ENCODE measurements at places on chromosomes 16 and 17. TPM values are rescaled to one million over a fixed set of nuclear protein-coding genes. Genes with fewer than 3 reads are reported as not detected.
A peak's percentile ranks its signal among the peaks of the same experiment; 100 is the strongest.

DNA sequence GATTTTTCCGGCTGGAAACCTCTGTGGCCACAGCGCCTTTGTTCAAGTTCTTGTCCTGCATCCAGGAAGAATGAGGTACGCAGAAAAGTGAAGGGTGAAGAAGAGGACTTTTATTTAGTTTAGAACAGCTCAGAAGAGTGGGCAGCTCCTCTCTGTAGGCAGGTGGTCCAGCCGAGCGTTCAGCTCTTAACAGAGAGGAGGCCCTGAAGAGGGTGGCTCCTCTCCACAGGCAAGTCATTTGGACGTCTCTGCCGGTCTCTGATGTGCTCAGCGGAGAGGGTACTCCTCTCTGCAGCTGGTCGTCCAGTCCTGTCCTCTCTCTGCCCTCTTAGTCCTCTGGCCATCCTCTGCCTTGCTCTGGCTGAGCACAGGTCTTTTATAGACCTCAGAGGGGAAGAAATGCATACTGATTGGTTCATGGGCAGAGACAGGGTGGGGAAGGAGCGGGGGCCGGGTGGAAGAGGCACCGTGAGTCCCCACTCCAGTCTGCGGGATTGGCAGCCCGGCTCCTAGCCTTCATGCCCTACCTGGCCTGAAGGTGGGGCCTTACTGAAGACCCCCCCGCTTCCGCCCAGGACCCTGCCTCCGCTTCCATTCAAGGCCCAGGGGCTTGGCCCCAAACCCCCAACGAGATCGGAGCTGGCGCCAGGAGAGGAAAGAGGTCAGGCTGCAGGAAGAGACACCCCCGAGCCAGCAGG lies 70.0 kb upstream of the NKD1 start:
- no peak overlapping the region for H3K27ac ChIP-seq
- DNase-seq, result no peak
- H3K27me3 ChIP-seq, result no peaks in the 10 kb centered on the region
- no peaks in the 10 kb centered on the region for H3K36me3 ChIP-seq
- H3K4me3 ChIP-seq, result no peak overlapping the region

- peaks cover 6% of the 10 kb centered on the region for H3K4me1 ChIP-seq
- no peaks in the 10 kb centered on the region for H3K36me3 ChIP-seq
- no peak overlapping the region for H3K4me3 ChIP-seq
- no peaks in the 10 kb centered on the region for H3K27me3 ChIP-seq
- peak; percentile 86 for DNase-seq
- H3K27ac ChIP-seq, result no peak overlapping the region
Observed at GRCh38 chr17:81651692-81652091, 4.7 kb downstream of the PDE6G start.

GRCh38 chr17:57513569-57513968 lies 231.5 kb downstream of the CCDC182 start:
- DNase-seq, result no peak
- H3K27me3 ChIP-seq, result no peaks in the 10 kb centered on the region
- H3K36me3 ChIP-seq, result no peaks in the 10 kb centered on the region
- peaks cover 14% of the 10 kb centered on the region for H3K4me1 ChIP-seq
- no peak overlapping the region for H3K4me3 ChIP-seq
- no peak overlapping the region for H3K27ac ChIP-seq

- no peaks in the 10 kb centered on the region for H3K36me3 ChIP-seq
- peaks cover 40% of the 10 kb centered on the region for H3K4me1 ChIP-seq
- H3K4me3 ChIP-seq, result no peak overlapping the region
- DNase-seq, result peak; percentile 51
- H3K27me3 ChIP-seq, result no peaks in the 10 kb centered on the region
Observed at GRCh38 chr16:70433458-70434103, 5.3 kb downstream of the ST3GAL2 start.

DNA sequence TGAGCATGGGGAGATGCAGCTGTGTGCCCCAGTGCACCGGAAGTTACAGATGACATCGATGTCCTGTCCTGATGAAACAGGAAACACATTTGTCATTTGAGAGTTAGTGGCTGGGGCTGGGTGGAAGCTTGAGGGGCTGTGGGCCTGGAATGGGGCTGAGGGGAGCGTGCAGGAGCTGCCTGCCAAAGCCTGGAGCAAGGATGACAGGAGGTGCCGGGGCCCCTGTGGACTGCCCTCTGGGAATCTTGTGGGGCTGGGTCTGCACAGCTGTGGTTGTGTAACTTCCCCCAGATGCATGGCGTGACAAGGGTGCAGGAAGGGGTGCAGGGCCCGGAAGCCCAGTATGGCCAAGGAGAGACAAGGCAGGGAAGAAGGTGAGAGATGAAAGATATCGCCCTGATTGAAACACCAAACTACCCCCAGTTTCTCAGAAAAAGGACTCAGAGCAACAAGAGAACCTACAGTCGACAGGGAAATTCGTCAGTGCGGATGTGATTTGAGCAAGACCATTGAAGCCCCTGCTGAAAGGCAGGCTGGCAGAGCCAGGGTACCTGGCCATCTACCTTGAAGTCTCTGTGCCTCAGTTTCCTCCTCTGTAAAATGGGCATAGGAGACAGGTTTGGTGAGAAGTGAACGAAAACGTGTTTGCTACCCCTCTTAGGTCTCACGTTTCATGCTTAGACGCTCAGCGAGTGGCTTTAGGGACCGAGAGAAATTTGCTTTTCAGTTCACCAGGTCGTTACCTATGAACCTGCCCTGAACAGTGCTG lies 8.8 kb downstream of the MMP25 start:
- H3K4me1 ChIP-seq, result no peaks in the 10 kb centered on the region
- no peaks in the 10 kb centered on the region for H3K27me3 ChIP-seq
- DNase-seq, result no peak
- H3K36me3 ChIP-seq, result no peaks in the 10 kb centered on the region
- H3K27ac ChIP-seq, result no peak overlapping the region

GRCh38 chr17:39166437-39167335 lies 725 bp upstream of the ARL5C start:
- no peak for DNase-seq
- no peaks in the 10 kb centered on the region for H3K27me3 ChIP-seq
- H3K4me1 ChIP-seq, result no peaks in the 10 kb centered on the region
- no peak overlapping the region for H3K27ac ChIP-seq
- H3K36me3 ChIP-seq, result no peaks in the 10 kb centered on the region

DNA sequence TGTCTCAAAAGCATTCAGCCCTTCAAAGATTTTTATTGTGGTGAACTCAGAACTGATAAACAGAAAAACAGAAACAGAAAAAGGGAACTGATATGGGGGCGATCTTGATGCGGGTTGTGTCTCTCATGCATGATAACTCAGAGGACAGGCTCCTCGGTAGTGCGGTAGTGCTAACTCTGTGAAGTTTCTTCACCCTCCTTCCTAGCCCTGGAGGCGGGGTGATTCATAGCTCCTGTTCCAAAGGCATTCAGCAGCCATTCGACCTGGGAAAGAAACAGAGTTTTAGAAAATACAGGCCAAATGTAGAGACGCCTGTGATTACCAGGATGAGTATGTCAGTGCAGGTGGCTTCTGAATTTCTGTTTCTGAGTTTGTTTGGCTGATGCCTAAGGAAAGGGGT lies 5.5 kb upstream of the MAF start:
- peak; percentile 6 for DNase-seq
- H3K36me3 ChIP-seq, result no peaks in the 10 kb centered on the region
- H3K27me3 ChIP-seq, result peaks cover 44% of the 10 kb centered on the region
- H3K4me3 ChIP-seq, result no peak overlapping the region
- no peak overlapping the region for H3K27ac ChIP-seq

- no peak overlapping the region for H3K4me3 ChIP-seq
- 0 out of 2 replicates have a peak, but pooled peaks cover 4% of the 10 kb centered on the region for H3K36me3 ChIP-seq
- no peak overlapping the region for H3K27ac ChIP-seq
- no peak for DNase-seq
Observed at GRCh38 chr16:81590714-81591544, 146.3 kb downstream of the CMIP start.

DNA sequence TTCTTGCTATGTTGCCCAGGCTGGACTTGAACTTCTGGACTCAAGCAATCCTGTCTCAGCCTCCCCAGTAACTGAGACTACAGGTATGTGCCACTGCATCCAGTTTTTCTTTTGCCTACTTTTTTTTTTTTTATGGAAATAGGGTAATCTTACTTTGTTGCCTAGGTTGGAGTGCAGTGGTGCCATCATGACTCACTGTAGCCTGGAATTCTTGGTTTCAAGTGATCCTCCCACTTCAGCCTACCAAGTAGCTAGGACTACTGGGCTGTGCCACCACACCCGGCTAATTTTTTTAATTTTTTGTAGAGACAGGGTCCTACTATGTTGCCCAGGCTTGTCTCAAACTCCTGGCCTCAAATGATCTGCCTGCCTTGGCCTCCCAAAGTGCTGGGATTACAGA lies 10.0 kb downstream of the LRRC36 start:
- no peaks in the 10 kb centered on the region for H3K27me3 ChIP-seq
- H3K27ac ChIP-seq, result no peak overlapping the region
- H3K36me3 ChIP-seq, result no peaks in the 10 kb centered on the region
- no peak for DNase-seq

DNA sequence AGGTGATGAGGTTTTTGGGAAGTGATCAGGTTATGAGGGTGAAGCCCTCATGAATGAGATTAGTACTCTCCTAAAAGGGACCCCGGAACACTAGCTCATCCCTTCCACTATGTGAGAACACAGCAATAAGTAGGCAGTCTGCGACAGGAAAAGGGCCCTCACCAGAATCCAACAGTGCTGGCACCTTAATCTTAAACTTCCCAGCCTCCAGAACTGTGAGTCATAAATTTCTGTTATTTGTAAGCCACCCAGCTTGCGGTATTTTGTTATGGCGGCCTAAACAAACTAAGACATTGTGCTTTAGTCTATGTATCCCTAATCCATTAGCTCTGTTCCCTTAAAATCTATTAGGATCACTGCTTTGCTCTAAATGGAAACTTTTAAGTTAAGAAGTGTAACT lies 8.5 kb downstream of the SLFN12 start:
- H3K36me3 ChIP-seq, result no peaks in the 10 kb centered on the region
- H3K27me3 ChIP-seq, result no peaks in the 10 kb centered on the region
- no peaks in the 10 kb centered on the region for H3K4me1 ChIP-seq

DNA sequence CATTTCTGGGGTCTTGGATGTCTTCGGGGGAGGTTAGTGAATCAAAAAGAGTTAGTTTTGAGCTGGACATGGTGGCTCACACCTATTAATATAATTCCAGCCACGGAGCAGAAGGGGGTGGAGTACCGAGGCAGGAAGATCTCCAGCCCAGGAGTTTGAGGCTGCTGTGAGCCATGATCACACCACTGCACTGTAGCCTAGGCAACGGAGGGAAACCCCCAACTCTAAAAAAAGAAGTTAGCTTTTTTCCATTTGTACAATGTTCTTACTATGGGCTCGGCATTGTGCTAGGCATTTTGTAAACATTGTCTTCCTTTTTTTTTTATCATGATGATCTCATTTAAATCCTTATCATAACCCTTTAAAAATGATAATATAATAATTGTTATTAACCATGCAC lies 8.3 kb upstream of the SNF8 start:
- no peaks in the 10 kb centered on the region for H3K27me3 ChIP-seq
- no peak overlapping the region for H3K27ac ChIP-seq
- no peaks in the 10 kb centered on the region for H3K36me3 ChIP-seq
- peaks cover 4% of the 10 kb centered on the region for H3K4me1 ChIP-seq

- H3K36me3 ChIP-seq, result no peaks in the 10 kb centered on the region
- no peaks in the 10 kb centered on the region for H3K4me1 ChIP-seq
- H3K4me3 ChIP-seq, result no peak overlapping the region
Observed at GRCh38 chr16:10631886-10632285, 51.5 kb upstream of the EMP2 start.

GRCh38 chr17:46162866-46163265 lies 30.4 kb downstream of the KANSL1 start:
- DNase-seq, result no peak
- peaks cover 7% of the 10 kb centered on the region for H3K4me1 ChIP-seq
- H3K36me3 ChIP-seq, result no peaks in the 10 kb centered on the region
- no peaks in the 10 kb centered on the region for H3K27me3 ChIP-seq
- H3K4me3 ChIP-seq, result no peak overlapping the region

DNA sequence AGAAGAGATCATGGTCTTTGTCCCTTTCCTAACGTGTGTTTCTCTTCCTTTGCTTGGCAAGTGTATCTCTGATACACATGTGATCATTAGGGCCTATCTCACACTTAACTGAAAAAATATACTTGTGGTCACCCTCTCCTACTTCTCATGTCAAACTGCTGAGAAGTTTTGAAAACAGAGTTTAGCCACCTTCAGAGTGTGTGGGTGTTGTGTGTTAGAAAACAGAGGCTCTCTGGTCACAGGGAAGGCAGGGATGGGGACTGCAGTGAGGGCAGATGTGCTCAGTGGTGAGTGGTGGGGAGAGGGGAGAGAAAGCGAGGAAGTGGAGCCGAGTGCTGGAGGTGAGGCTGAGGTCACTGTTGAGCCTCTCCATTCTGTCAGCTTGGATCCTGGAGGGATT lies 29.4 kb downstream of the GRB7 start:
- no peak overlapping the region for H3K27ac ChIP-seq
- no peaks in the 10 kb centered on the region for H3K36me3 ChIP-seq
- DNase-seq, result no peak
- peaks cover 19% of the 10 kb centered on the region for H3K4me1 ChIP-seq
- peaks cover 11% of the 10 kb centered on the region for H3K27me3 ChIP-seq

GRCh38 chr17:13415871-13416416 lies 185.8 kb downstream of the HS3ST3A1 start:
- H3K36me3 ChIP-seq, result no peaks in the 10 kb centered on the region
- H3K4me3 ChIP-seq, result no peak overlapping the region
- H3K27me3 ChIP-seq, result peaks cover 8% of the 10 kb centered on the region
- peaks cover 7% of the 10 kb centered on the region for H3K4me1 ChIP-seq
- no peak overlapping the region for H3K27ac ChIP-seq

DNA sequence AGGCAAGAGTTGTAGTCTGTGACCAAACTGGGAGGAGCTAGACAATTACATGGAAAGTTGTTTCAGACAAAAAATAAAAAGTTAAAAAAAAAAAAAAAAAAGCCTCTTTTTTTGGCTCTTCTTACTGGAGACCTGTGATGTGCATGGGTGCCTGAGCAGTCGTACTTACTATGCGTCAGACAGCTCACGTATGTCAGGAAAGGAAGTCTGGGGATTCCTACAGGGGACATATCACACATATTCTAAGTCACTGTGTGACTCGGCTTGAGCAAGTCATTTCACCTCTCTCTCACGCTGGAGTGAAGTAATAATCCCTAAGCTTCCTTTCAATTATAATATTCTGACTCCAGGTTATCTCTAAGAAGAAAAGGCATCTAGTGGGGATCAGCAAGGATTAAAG lies 6.0 kb downstream of the SLFN14 start:
- H3K27ac ChIP-seq, result no peak overlapping the region
- no peak for DNase-seq
- H3K4me1 ChIP-seq, result no peaks in the 10 kb centered on the region

GRCh38 chr17:63758428-63758827 lies 15.0 kb downstream of the CCDC47 start:
- H3K27ac ChIP-seq, result no peak overlapping the region
- no peak for DNase-seq
- H3K4me1 ChIP-seq, result no peaks in the 10 kb centered on the region
- peaks cover 73% of the 10 kb centered on the region for H3K36me3 ChIP-seq
- no peaks in the 10 kb centered on the region for H3K27me3 ChIP-seq

Gene PABPN1L
- total RNA-seq, result not detected

Gene CHP2
- total RNA-seq, result not detected

Gene CDH1
- 100 TPM for total RNA-seq

Gene CES3
- 0.26 TPM for total RNA-seq

Gene MPG
- total RNA-seq, result 175 TPM

Gene LDHD
- total RNA-seq, result 3.7 TPM

Data from PC-3 (cell line).